ENCODE measurements at places on chromosomes 7 and 10.

DNA sequence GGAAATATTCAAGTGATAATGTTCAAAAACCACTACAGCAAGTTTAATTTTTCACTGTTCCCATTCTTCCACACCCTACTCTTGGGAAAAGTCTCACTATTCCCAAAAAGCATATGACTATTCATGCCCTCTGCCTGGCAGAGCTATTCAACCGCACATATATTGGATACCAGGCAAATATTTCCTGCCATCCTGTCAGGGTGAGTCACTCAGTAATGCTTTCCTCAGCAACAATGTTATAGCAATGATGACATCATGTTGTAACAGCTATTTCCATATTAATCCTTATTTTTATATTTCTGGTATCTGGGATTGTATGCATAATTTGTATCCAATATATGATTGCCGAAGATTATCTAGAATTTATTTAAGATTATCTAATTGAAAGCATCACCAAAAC is 114.0 kb upstream of the PLXDC2 start:
- peak; percentile 37 for DNase-seq

GRCh38 chr7:79820387-79820786 is 314.2 kb upstream of the GNAI1 start:
- peak; percentile 72 for DNase-seq

DNA sequence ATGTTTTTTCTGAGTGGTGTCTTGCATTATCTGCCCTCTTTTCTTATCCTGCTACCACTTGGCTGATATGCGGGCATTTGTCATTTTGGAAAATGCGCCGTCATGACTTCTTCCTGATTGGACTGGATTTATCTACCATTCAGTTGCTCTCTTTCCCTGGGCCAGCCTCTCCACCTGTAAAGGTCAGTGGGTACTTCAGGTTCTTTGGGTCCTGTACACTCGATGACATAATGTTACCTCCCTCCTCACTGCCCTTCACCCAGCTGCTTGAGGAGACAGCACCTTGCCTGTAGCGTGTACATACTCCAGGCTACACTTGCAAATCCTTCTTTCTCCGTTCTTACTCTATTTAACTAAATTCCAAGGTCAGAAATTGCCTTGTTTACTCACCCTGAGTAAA is 83.7 kb downstream of the RBM33 start:
- DNase-seq, result no peak

- DNase-seq, result peak; percentile 28
These were observed 15.0 kb downstream of the PDLIM1 start for GRCh38 chr10:95275726-95276366.

- peak; percentile 2 for DNase-seq
These were observed 115.9 kb downstream of the PIP4K2A start for GRCh38 chr10:22598478-22598877.

DNA sequence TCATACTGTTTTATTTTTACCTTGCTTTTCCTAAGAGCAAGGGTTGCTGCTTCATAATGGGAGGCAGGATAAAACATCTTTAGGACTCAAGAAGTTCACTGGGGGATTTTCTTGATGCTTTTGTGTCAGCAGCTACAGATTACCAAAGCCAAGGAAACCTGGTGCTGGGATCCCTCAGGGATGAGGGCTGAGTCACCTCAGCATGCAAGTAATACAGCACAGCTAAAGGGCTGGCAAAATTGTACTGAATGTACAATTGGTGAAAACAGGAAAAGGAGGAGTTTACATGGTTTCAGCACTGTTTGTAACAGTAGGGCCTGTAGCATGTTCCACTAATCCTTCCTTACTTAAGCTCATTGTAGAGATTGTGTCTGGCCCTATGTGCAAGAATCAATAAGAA is 1056.8 kb downstream of the SORCS1 start:
- peak; percentile 59 for DNase-seq

DNA sequence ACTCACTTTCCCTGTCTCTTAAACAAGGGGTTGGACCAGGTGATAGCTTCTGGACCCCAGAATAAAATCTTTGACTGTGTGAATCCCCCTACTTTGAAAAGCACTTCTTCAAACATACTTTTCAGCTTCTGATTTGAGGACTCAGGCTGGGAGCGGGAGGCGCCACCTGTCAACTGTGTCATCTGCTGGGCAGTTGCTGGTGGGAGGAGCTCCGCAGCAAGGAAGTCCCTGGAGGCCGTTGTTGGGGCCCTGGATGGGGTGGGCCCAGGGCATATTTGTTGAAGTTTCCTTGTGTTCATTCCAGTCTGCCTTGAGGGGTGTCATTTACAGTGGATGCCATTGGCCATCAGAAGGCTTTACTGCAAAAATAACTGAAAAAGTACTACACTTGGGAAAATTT is 197.7 kb downstream of the CCDC3 start:
- no peak for DNase-seq

DNA sequence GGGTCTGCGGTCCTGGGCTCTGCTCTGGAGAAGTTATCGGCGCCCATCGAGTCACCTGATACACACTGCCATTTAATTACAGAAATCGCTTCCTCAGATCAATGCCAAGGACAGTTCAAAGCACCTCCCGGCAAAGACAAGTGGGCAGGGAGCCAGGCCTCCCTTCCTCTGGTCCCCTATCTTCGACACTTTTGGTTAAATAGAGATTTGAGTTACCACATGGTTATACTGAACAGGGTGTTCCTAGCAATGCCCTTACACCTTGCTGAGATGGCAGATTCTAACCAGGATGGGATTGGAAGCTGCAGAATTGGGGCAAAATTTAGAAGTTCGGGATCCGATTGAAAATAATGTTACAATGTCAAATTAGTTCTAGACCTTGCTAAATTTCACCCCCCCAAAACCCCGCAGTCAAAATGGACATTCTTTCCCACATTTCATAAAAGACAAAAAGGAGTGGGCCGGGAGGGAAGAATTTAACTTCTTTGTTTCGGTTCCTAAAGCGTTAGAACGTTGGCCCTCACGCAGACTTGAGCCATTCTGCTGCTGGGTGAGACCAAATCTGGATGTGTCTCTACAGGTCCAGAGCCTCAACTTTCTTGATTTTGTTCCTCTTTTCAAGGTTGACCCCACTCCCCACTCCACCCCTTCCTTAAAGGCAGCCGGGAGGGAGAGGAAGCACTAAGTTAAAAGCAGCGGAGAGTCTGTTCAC is 2.2 kb upstream of the DLX5 start:
- no peak for DNase-seq

DNA sequence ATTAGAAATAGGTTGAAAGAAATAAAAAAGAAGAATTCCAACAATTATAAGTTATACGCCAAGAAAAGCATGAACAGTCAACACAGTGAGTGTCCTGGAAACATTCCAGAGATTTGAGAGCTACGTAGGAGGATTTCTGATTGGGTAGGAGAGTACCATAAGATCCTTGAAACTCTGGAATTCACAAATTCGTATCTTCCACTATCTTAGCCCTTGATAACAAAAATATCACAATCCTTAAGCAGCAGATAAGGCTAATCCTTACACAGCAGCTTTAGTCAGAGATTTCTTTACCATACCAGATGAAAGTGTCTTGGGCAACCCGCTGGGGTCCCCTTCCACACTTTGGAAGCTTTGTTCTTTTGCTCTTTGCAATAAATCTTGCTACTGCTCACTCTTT is 8.2 kb downstream of the TPK1 start:
- peak; percentile 71 for DNase-seq

GRCh38 chr10:4650582-4650981 is 175.4 kb upstream of the AKR1E2 start:
- DNase-seq, result peak; percentile 58

DNA sequence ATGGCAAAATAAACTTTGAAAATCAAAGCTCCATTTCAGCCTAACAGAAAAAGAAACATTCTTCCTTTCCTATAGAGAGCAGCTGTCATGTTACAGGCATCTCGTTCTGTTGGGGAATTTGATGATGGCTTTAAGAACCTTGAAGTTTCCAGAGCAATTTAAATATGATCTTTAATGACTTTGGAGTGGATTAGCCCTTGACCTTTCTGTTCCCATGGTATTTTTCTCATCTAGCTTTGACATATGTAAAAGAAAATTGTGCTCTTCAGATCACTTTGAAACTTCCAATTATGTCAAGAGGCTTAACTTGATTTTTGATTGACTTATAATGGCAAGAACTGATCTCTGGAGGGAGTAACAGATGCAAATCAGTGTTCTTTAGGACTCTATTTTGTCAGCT is 157.6 kb upstream of the SEMA3E start:
- no peak for DNase-seq

DNA sequence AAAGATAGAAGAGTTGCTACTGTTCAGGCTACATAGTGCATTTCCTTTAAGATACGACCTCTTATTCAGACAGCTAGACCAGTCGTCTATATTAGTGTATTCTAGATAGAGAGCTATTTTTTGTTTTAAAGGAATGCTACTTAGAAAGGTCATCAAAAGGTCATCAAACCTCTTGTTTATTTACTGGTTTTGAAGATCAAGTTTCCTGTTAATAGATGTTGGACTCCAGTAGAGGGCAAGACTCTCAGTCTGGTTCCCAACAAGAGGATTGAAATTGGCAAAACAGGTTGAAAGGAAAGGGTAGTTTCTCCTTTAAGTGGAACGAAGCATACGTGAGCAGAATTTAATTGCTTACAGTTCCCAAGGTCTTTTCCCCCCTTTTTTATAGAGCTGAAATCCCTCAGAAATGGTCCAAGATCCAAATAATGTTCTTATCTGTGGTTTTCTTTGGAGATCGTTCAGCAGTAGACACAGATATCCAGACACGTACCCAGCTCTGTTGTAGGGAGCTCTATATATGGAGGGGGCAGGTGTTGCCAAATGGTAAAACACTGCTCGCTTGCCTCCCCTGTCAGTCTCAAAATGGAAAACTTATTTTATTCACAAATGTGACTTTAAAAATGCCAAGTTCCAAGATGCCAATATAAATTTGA is 37.2 kb downstream of the BAMBI start:
- no peak for DNase-seq

GRCh38 chr10:4566011-4566410 is 260.0 kb upstream of the AKR1E2 start:
- no peak for DNase-seq

DNA sequence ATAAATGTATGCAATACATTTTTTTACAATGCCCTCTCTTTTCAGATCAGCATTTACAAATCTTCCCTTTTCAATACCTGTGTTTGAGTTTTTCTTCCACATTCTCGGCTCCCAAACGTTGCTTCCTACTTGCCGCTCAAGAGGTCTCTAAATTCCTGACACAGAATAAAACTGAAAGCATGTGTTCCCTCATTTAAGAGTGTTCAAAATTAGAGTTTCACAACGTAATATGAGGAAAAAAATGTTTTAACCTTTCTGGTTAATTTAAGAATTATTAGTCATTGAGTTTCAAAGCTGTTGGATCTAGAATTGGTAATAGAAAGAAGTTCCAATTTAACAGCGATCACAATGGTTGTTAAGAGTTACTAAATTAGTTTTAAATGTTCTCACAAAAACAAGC is 100.4 kb downstream of the ARID5B start:
- no peak for DNase-seq

DNA sequence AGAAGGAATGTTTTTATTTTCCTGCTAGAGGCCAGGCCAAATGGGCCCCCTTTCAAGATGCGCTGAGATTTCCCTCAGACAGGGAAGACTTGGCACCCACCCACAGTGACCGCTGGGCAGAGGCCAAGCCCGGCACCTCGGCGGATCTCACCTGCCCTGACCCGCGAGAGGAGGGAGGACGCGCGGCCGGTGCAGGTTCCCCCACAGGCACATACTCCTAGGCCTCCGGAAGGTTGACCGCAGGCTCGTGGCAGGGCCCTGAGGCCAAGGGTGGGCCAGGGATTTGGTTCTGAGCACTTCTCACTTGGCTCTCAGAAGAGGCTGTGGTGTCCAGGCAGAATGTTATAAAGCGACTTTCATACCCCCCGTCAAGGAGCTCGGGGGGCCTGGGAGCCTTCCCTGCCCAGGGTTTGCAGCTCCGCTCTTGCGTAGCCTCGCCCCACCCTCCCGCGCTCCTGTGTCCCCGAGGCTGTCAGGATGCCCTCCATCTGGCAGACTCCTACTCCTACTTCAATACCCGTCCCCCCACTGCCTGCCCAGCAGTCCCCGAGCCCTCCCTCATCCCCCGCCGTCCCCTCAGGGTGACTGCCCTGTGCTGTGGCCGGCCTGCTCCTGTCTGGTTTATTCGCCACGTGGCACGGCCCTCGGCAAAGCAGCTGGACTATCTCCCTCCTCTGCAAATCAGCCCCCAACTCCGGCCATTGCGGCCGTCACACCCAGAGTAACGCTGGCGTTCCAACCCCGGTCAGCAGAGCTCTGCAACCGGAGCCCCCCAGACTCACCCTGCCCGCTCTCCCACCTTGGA is 50.6 kb upstream of the PDGFA start:
- DNase-seq, result no peak

- peak; percentile 2 for DNase-seq
These were observed 215.9 kb downstream of the RAB11FIP2 start for GRCh38 chr10:117830787-117831212.

- DNase-seq, result no peak
These were observed 89.5 kb upstream of the AUTS2 start for GRCh38 chr7:69508736-69509135.

DNA sequence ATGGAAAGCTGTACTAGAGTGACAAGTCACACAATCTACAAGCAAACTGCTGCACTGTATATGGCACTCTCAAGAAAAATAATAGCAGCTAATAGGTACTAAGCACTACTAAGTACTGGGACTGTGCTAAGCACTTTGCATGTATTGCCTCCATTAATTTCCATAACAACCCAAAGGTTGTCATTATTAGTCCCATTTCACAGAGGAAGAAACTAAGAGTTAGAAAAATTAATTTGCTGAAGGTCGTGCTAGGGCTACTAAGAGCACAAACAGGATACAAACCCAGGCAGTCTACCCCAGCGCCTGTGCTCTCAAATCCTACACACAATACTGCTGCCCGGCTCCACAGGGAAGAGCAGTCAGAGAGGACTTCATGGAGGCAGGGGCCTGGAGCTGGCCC is 51.7 kb downstream of the DLG5 start:
- no peak for DNase-seq

DNA sequence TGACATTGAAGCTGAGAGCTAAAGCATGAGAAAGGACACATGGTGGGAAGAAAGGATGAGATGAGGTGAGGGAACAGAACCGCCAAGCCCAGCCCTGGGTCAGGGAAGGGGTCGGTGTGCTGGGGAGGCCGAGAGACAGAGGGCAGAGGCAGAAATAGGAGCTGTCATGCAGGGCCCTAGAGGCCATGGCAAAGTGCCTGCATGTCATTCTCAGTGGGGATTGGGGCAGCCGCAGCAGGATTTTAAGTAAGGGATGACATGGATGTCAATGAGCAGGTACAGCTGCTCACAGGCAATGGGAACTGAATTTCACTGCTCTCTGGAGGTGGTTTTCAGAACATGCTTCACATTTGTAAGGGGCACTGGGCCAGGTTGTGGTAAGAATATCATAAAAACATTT is 227.4 kb downstream of the RAB11FIP2 start:
- DNase-seq, result no peak
